ENCODE measurements at places on chromosomes 12 and 14.

GRCh38 chr12:75837700-75838099 is 193.9 kb downstream of the PHLDA1 start:
- DNase-seq = no peak

DNA sequence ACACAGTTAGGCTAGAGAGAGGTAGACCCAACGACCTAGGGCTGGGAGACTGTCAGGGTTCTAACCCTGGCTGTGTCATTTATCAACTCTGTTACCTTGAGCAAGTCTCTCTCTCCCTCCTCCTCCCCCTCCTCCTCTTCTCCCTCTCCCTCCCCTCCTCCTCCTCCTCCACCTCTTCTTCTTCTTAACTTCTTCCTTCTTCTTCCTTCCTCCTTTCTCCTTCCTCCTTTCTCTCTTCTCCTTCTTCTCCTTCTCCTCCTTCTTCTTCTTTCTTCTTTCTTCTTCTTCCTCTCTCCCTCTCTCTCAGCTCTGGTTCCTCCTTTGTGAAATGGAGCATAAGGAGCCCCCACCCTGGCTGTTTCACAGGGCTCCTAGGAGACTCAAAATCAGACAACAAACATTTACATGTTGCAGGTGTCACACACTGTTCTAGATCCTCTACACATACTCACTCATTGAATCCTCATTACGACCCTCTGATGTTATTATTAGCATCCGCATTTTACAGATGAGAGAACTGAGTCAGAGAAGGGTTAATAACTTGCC is 2.2 kb upstream of the KCNH3 start:
- no peak for DNase-seq

- no peak for DNase-seq
These were observed 209.6 kb downstream of the EMP1 start for GRCh38 chr12:13405961-13406703.

- no peak for DNase-seq
These were observed 212.6 kb downstream of the PTPRO start for GRCh38 chr12:15534874-15535273.

DNA sequence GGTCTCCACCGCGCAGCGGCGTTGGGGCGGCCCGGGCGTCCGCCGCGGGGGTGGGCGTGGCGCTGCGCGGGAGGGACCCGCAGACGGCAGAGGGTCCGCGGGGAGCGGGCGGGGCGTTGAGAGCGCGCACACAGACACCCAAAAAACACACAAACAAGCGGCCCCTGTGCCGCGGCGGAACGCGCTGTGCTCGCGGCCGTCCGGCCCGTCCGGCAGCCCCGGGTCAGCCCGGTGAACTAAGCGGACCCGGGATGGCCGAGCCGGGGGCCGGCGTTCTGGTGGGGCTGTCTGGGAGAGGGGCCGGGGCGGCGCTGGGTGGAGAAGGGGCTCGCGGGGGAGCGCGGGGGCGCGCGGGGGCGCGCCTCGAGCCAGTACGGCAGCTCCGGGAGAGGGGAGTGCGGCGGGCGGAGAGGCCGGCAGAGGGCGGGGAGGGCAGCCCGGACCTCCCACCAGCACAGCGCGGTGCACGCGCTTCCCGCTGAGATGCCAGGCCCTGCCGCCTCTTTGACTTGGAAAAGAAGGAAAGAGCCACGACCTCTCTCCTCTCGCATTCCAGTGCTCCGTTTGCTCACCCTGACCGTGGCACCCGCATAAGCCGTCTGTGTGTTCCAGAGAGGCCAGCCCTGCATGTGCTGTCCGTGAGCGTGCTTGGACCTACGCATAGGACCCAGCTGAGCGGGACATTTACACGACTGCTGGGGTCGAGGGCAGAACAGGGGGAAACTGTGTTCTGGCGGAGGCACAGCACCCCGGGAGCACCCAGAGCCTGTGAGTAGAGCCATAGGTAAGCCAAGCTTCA is 10.3 kb downstream of the SLC6A12 start:
- no peak for DNase-seq

DNA sequence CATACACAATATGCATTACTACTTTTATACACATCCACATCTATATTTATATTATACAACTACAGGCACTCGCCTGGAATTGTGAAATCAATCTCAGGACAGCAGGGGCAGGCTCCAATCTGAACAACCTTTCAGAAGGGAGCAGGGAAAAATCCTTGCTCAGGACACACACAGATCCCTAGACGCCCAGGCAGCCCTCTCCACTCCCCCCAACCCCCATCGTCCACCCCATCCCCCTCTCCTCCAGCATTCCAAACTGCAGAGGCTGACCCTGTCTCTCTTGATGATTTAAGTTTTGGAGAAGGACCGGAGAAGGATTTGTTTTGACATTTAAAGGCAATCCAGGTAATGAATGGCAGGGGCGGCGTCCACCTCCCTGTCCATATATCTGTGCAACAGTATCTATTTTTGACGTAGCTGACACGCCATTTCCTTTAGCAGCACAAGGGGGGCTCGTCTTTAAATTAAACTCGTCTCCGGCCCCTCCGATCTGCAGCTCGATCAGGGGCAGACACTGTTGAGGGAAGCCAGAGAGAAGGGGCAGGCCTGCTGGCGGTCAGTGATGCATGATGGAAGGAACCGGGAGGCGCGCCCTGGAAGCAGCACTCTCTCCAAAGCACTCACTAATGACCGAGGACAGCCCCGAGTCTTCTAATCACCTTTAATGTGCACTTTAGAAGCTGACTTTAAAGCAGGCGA is 95.0 kb upstream of the TBX5 start:
- no peak for DNase-seq

DNA sequence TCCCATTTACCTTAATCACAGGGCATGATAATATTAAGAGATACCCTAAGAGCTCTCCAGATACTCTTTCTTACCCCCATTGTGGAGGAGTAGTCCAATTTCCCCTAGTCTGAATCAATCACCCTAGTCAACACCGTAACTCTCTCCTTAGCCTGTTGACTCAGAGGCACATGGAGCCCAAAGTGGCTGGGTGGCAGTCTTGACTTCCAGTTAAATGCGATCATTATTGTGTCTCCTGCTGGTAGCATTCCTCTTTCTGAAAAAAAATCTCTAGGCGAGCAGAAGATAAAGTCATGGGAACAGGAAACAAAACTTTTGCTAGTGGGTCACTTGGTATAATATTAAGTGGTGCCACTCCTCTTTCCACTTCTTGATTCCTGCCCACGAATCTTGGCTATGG is 46.4 kb downstream of the EMP1 start:
- no peak for DNase-seq

GRCh38 chr14:100017553-100017952 is 47.7 kb upstream of the EVL start:
- DNase-seq = no peak

DNA sequence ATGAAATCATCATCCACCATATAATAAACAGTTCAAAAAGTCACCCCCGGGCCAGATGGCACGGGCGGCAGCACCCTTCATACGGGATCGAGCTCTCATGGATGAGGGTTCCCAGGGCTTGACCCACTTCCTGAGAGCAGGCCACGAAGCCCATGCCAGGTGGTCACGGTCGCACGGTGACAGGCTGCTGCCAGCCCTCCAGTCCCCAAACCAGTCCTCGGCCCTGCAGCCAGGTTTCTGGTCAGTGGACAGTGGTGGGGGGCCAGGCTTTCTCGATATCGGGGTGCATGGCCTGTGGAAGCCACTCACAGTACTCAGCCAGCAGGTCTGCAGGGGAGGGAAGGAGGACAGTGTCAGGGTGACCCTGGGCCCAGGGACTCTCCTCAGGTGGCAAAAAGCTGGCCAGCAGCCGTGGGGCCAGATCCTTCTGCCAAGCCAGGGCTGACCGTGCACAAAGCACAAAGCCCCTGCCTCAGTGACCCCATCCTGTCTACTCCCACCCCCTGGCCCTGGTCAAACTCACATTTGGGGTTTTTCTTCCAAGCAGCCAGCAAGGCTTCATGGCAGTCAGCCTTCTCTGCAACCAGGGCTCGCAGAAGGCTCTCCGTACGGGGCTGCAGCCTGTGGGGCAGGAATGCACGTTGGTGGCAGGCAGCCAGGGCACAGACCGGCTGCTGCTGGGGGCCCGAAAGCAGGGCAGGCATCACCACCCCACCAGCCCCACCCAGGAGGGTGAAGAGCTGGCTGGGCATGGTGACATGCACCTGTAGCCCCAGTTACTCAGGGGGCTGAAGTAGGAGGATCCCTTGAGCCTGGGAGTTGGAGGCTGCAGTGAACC is 33.3 kb upstream of the UBC start:
- no peak for DNase-seq

- DNase-seq = no peak
These were observed 329.5 kb downstream of the RPL10L start for GRCh38 chr14:46322076-46322475.

DNA sequence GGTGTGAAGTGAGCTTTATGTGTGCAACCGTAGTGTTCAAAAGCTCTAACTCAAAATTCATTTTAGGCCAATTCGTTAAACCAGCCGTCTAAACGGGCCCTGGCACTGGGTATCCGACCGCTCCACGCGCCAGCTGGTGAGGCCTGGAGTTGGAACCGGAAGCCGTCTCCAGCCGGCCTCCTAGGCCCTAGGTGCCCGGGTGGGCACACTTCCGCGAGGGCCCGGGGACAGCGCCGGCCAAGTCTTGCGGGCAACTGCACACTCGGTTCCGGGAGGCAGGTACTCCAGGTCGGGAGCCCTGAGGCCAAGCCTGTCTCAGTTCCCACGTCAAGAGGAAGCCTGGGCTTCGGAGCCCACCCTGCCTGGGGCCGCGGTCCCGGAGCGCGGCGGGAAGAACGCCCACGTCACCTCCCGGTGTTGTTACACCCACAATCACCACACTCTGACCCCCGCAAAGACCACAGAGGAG is 16.2 kb downstream of the OTX2 start:
- DNase-seq = no peak

- no peak for DNase-seq
These were observed 7.0 kb downstream of the KLHL28 start for GRCh38 chr14:44954750-44955149.

DNA sequence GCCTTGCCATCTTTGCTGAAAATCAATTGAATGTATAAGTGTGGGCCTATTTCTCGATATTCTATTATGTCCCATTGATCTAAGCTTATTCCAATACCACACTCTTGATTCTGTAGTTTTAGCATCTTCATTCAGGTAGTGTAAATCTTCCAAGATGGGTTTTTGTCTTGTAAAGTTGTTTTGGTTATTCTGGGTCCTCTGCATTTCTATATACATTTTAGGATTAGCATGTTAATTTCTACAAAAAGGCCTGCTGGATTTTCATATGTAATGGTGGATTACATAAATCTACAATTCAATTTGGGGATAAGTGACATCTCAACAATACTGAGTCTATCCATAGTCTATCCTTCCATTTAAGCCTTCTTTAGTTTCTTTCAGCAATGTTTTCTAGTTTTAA is 86.0 kb upstream of the ANO4 start:
- DNase-seq = no peak

DNA sequence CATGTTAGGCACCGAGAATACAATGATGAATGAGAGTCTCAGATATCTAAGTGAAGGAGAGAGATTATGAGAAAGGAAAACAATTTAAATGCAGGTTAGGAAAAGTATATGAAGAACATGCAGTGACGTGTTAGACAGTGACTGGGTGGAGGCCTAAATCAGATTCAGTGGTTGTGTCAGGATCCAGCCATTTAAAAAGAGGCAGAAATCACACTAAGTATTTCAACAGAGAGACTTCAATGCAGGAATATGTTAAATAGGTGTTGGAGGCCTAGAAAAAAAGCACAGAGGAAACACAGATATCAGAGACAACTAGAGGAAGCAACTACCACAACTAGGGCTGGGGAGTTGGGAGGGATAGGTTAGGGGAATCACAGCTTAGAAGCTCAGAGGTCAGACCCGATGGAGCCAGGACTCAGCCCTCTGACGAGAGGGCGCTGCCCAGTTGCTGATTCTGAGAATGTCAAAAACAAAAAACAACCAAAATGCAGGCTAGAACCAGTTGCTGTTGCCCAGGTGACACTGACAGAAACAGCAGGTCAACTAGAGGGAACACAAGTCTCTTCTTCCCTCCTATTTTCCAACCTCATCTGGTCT is 3.0 kb upstream of the GARIN2 start:
- DNase-seq = no peak

DNA sequence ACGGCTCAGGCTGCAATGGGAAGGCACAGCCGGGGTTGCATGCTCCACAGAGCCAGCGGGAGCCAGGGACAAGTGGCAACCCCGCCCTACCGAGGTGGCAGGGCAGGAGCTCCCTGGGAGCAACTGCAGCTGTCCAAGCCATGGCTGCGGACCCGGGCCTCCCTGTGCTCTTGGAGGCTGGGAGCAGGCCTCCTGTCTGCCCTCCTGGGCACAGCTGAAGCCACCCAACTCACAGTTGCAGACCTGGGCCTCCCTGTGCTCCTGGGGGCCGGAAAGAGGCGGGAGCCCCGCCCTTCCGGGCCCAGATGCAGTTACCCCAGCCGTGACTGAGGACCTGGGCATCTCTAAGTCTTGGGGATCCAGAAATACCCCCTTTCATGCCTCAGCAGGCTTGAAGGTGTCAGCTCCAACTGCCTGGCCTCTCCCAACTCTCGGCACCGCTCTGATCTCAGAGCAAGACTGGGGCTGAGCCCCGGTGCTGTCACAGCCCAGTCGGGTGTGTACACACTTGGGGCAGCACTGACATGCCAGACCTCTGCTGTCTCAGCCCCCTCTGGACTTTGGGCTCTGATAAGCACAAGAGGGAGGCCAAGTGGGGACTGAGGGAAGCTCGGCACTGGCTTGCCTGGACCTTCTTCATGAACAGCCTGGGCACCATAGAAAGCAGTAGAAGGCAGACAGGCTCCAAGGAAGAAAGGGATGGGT is 7.5 kb upstream of the RASSF9 start:
- no peak for DNase-seq

DNA sequence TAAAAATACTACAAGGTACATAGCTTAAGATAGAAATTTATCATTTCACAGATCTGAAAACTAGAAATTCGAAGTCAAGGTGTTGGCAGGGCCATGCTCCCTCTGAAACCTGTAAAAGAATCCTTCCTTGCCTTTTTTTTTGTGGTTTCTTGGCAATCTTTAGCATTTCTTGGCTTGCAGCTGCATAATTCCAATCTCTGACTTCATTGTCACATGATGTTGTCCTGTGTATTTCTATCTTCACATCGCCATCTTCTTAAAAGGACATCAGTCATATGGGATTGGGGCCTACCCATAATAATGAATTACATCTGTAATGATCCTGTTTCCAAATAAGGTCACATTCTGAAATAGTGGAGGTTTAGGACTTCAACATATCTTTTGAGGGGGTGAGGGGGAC is 250.4 kb downstream of the TMTC2 start:
- no peak for DNase-seq

DNA sequence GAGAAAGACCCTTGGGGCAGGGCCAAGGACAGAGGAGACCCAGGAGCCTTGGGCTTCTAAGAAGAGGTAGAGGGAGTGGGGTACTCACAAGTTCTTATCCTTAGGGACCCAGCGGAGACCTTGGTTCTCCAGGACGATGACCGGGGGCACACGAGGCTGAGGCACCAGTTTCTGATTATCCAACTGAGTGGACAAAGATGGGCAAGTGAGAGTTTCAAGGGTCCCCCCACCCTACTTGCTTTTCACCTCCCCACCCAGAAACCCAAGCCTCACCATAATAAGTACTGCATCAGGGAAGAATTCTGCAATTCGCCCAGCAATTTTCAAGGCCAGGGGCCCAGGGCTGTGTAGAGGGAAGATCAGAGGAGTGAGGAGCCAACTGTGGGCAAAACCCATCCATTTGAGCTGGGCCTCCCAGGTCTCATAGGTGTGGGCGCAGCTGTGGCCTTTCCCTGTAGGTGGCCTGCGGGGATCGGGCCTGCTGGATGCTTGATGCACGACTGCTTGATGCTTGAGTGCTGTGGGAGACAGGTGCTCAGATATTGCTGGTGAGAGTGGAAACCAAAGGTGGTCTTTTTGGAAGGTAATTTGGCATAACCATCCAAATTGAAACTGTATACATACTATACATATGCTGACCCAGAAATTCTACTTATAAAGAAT is 2.0 kb downstream of the EMC9 start:
- DNase-seq = no peak

GRCh38 chr14:106003351-106003750 is 477.0 kb downstream of the TMEM121 start:
- no peak for DNase-seq

All from GDM1 (cell line).